ENCODE measurements at places on chromosomes 1 and 21. TPM values are rescaled to one million over a fixed set of nuclear protein-coding genes. Genes with fewer than 3 reads are reported as not detected.

DNA sequence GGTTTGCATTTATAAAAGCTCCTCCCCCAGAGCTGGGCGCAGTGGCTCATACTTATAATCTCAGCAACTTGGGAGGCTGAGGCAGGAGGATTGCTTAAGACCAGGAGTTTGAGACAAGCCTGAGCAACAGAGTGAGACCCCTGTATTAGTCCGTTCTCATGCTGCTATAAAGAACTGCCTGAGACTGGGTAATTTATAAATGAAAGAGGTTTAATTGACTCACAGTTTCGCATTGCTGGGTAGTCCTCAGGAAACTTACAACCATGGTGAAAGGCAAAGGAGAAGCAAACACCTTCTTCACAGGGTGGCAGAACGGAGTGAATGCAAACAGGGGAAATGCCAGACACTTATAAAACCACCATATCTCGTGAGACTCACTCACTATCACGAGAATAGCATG lies 52.5 kb downstream of the ZNF684 start:
- no peaks in the 10 kb centered on the region for H3K4me1 ChIP-seq
- DNase-seq = no peak
- H3K4me3 ChIP-seq = no peak overlapping the region
- peaks cover 21% of the 10 kb centered on the region for H3K27me3 ChIP-seq

DNA sequence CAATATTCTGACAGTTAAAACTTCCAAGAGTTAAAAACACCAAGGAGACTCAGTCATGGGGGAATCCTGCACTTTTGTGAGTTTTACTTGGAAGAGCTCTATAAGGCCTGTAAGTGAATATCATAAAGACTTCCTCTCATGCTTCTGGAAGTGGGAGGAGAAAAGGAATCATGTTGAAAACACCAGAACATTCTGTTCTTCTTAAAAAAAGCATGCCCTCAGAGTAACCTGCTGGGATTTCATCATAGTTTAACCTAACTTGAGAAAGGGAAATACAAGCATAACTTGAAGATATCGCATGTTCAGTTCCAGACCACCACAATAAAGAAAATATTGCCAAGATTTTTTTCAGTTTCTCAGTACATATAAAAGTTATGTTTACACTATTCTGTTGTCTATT lies 51.9 kb downstream of the COL11A1 start:
- no peaks in the 10 kb centered on the region for H3K36me3 ChIP-seq
- DNase-seq = no peak
- H3K4me1 ChIP-seq = peaks cover 2% of the 10 kb centered on the region

Gene CRP
- total RNA-seq = not detected

DNA sequence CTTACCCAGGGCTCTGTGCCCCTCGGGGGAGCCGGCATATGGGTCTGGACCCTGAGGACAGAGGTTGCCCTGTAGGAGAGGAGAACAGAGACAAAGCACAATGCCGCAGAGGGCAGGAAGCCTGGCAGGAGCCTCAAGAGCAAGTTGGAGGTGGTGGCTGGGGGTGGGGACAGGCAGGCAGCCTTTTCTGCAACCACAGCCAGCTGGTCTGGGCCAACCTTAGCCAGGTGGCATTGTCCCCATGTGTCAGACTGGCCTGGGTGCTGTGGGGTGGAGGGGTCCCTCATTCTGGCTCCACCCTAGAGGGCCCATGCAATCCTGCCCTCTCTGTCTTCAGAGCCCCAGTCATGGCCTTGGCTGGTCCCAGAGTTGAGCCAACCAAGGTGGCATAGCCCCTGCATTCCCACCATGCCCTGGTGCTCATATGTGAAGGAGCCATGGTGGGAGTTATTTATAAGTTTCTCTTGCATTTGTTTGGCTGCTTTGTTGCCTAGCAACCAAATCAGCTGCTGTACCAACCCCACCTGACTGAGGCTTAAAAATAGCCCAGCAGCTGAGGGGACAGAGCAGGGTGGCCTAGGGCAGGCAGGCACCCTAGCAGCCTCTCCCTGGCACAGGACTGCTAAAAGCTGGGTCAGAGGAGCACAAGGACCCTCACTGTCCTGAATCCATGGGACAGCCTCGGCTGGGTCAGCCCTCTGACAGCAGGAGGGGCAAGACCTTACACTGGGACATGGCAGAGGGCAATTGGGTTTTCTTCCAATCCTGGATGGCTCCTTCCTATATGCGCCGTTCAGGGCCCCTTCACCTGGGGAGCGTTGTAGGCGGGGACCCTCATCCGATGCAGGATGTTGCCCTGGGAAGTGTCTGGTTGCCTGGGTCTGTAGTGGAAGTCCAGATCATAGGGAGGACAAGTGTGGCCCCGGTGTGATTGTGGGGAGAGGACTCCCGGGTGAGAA lies 19.5 kb downstream of the MAP7D1 start:
- H3K4me3 ChIP-seq = no peak overlapping the region
- peaks cover 2% of the 10 kb centered on the region for H3K36me3 ChIP-seq
- H3K4me1 ChIP-seq = peaks cover 12% of the 10 kb centered on the region
- H3K27me3 ChIP-seq = no peaks in the 10 kb centered on the region

DNA sequence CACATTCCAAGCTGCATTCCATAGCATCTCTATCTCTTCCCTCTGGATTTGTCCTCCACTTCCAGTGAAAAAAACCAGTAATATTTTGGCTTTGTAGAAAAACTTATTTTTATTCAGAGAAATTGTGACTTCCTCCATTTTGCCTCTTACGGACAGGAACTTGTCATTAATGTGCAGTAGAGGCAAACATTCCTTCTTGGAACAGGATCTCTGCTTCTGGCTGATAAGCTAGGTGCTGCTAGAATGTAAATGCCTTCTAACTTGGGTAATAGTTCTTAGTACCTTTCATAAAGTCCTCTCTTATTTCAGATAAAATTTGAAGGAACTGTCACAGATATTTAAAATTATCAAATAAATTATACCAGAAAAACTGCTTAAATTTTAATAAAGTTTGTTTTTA lies 707.8 kb downstream of the USP25 start:
- no peak overlapping the region for H3K27ac ChIP-seq
- H3K4me1 ChIP-seq = no peaks in the 10 kb centered on the region
- no peaks in the 10 kb centered on the region for H3K36me3 ChIP-seq
- H3K4me3 ChIP-seq = no peak overlapping the region
- no peaks in the 10 kb centered on the region for H3K27me3 ChIP-seq

Gene CTSS
- 103 TPM for total RNA-seq

Gene HTR6
- total RNA-seq = 0.17 TPM

DNA sequence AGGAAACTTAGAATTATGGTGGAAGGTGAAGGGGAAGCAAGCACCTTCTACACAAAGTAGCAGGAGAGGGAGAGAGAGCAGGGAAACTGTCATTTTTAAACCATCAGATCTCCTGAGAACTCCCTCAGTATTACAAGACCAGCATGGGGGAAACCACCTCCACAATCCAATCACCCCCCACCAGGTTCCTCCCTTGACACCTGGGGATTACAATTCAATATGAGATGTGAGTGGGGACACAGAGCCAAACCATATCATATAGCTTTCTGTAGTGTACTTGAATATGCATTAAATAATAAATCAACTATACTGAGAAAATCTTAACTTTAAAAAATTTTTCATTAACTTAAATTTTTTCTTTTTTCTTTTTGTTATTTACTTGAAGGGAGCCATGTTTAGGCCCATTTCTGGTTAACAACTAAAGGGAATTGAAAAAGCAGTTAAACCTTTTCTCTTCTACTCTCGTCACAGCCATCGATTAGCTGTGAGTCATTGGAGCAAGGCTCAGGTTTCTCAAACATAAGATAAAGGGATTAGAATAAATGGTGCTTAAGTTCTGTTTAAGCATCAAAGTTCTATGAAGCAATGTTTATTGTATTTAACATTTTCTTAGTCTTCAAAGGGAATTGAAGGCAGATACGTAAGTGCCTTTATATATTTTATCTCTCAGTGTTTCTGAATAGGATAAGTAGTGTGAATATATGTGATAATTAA lies 72.2 kb upstream of the DPT start:
- H3K27ac ChIP-seq = no peak overlapping the region
- no peak overlapping the region for H3K4me3 ChIP-seq
- H3K4me1 ChIP-seq = no peaks in the 10 kb centered on the region
- no peak for DNase-seq

Gene PTGER3
- total RNA-seq = 0.10 TPM

- no peaks in the 10 kb centered on the region for H3K36me3 ChIP-seq
- H3K4me1 ChIP-seq = no peaks in the 10 kb centered on the region
- DNase-seq = no peak
- H3K27me3 ChIP-seq = no peaks in the 10 kb centered on the region
- no peak overlapping the region for H3K4me3 ChIP-seq
Observed at GRCh38 chr1:80509965-80510522, 1290.7 kb upstream of the ADGRL2 start.

DNA sequence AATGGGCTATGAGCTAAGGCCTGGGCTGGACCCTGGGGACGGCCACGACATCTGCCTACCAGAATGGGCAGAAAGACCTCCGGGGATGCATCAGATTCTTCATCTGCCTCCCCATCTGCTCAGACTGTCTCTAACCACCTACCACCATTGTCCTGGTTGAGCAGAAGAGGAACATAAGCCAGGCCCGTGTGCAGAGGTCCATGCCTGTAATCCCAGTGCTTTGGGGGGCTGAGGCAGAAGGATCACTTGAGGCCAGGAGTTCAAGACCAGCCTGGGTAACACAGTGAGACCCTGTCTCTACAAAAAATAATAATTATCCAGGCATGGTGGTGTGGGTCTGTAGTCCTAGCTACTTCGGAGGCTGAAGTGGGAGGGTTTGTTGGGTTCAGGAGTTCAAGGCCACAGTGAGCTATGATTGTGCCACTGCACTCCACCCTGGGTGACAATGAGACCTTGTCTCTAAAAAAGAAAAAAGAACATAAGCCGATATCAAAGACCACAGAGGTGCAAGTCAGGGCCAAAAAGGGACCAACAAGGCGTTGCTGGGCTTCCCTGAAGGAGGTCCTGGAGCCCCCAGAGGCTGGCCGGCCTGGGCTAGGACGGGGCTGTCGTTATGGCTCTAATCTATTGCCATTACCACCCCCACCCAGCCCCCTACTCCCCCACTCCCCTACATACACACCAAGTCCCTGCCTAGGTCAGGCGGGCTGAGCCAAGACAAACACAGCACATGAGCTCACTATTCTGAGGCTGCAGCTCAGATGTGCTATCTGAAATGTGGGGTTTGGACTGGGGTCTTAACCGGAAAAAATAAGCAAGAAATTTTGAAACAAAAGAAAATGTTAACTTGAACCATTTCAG lies 239.2 kb upstream of the RAB4A start:
- no peaks in the 10 kb centered on the region for H3K27me3 ChIP-seq
- H3K36me3 ChIP-seq = no peaks in the 10 kb centered on the region
- DNase-seq = no peak
- H3K4me1 ChIP-seq = peaks cover 62% of the 10 kb centered on the region

GRCh38 chr1:230049731-230050130 lies 17.3 kb upstream of the GALNT2 start:
- H3K36me3 ChIP-seq = no peaks in the 10 kb centered on the region
- H3K27ac ChIP-seq = no peak overlapping the region
- no peak for DNase-seq
- peaks cover 44% of the 10 kb centered on the region for H3K27me3 ChIP-seq
- H3K4me3 ChIP-seq = no peak overlapping the region

Gene CELA2A
- not detected for total RNA-seq

- no peak overlapping the region for H3K4me3 ChIP-seq
- H3K36me3 ChIP-seq = no peaks in the 10 kb centered on the region
- DNase-seq = no peak
- H3K4me1 ChIP-seq = no peaks in the 10 kb centered on the region
- no peaks in the 10 kb centered on the region for H3K27me3 ChIP-seq
Observed at GRCh38 chr21:19171585-19171984, 768.0 kb upstream of the TMPRSS15 start.

GRCh38 chr1:15345705-15346345 lies 63.9 kb upstream of the EFHD2 start:
- peak overlapping the region; percentile 13 for H3K4me3 ChIP-seq
- H3K36me3 ChIP-seq = peaks cover 3% of the 10 kb centered on the region
- H3K4me1 ChIP-seq = peaks cover 27% of the 10 kb centered on the region
- DNase-seq = peak; percentile 12
- peak overlapping the region; percentile 89 for H3K27ac ChIP-seq

Gene C1orf94
- total RNA-seq = not detected

GRCh38 chr21:22650226-22650625 lies 1652.0 kb downstream of the NCAM2 start:
- no peaks in the 10 kb centered on the region for H3K27me3 ChIP-seq
- H3K4me1 ChIP-seq = no peaks in the 10 kb centered on the region
- H3K27ac ChIP-seq = no peak overlapping the region
- no peak for DNase-seq
- H3K4me3 ChIP-seq = no peak overlapping the region

DNA sequence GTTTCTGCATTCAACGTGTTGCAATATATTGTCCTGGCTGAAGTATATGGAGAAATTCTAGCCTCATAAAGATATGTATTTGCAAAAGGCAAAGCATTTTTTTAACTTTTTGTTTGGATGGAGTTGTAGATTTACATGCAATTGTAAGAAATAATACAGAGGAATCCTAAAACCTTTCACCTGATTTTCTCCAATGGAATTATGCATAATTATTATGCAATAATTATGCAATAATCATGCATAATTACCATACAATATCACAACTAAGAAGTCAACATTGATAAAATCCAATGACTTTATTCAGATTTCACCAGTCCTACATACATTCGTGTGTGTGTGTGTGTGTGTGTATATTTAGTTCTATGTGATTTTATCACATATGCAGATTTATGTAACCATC lies 7.5 kb upstream of the MAP3K21 start:
- H3K27ac ChIP-seq = no peak overlapping the region
- H3K36me3 ChIP-seq = peaks cover 2% of the 10 kb centered on the region
- peaks cover 2% of the 10 kb centered on the region for H3K4me1 ChIP-seq
- H3K4me3 ChIP-seq = no peak overlapping the region
- H3K27me3 ChIP-seq = peaks cover 15% of the 10 kb centered on the region
- DNase-seq = no peak

GRCh38 chr1:22751124-22751531 lies 40.5 kb downstream of the EPHB2 start:
- no peaks in the 10 kb centered on the region for H3K36me3 ChIP-seq
- no peak for DNase-seq
- no peak overlapping the region for H3K4me3 ChIP-seq
- H3K27me3 ChIP-seq = peaks cover 36% of the 10 kb centered on the region
- peaks cover 2% of the 10 kb centered on the region for H3K4me1 ChIP-seq

GRCh38 chr1:107480548-107481415 lies 339.9 kb downstream of the NTNG1 start:
- H3K27ac ChIP-seq = no peak overlapping the region
- H3K4me3 ChIP-seq = no peak overlapping the region
- H3K27me3 ChIP-seq = peaks cover 47% of the 10 kb centered on the region

- no peaks in the 10 kb centered on the region for H3K27me3 ChIP-seq
- H3K27ac ChIP-seq = no peak overlapping the region
- no peak overlapping the region for H3K4me3 ChIP-seq
- no peak for DNase-seq
Observed at GRCh38 chr1:25439287-25439686, 8.6 kb downstream of the MACO1 start.

- H3K4me3 ChIP-seq = no peak overlapping the region
- H3K27ac ChIP-seq = no peak overlapping the region
- H3K36me3 ChIP-seq = no peaks in the 10 kb centered on the region
- peaks cover 25% of the 10 kb centered on the region for H3K27me3 ChIP-seq
Observed at GRCh38 chr21:39136711-39137110, 46.5 kb downstream of the PSMG1 start.

All from T-helper 17 cell (primary cell).